ENCODE measurements at places on chromosomes 2 and 18.

- DNase-seq: no peak
These were observed 1039.0 kb downstream of the SOCS6 start for GRCh38 chr18:71327850-71328249.

- DNase-seq: no peak
These were observed 56.4 kb upstream of the LRRC30 start for GRCh38 chr18:7174344-7175095.

DNA sequence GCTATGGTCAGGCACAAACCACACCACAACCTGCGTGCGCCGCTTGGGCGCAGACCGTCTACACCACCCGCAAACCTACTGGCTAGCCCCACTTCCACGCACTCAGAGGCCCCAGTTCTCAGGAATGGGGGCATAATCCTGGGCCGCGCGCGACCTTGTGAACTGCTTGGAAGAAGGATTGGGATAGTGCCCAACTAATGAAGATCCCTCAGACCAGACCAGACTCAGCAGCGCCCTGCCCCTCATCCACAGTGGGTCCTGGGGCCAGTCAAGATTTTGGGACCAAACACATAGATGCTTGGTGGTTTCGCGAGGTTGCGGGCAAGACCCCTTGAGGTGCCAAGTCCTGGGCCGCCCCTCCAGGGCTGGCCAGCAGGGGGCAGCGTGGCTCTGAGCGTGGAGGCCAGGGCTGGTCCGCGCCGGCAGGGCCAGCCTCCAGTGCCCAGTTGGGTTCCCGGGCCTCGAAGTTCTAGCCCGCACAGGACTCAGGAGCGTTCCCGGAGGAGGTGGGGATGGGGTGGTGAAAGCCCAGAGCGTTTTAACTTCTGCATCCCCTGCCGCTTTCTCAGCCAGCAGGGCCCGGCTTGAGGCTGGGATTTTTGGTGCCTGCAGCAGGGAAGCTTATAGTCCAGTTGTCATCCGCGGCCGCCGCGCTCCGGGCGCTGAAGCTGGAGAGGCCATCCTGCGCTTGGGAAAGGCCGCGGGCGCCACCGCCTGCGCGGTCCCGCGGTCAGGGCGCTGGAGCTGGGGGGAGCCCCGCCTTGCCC is 8.3 kb downstream of the OSR1 start:
- DNase-seq: no peak

GRCh38 chr2:10909050-10909995 is 2.4 kb upstream of the KCNF1 start:
- DNase-seq: no peak

DNA sequence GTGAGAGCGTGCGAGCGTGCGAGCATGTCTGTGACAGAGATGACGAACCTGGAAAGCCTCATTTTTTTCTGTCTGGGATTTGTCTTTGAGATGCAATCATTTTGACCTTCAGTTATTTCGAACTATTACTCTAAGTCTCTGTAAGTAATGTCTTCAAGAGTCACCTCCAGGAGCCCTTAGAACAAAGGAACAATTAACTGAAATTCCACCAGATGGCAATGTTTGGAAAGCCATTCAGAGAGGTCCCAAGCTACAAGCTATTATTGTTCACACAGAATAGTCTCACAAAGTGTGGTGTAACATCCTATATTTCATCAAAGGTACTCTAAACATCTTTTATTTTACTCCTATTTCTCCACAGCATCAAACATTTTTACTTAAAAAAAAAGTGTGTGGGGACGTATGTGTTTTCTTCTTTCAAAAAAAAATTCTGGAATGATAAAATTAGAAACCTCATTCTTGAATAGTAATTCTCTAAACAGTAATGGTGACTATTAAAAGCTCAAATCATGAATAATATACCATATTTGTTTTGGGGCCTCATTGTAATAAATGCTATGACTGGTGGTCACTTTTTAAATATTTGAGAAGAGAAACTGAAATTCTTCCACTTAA is 35.1 kb upstream of the MAPRE2 start:
- peak; percentile 4 for DNase-seq
